Stimulated activated naive CD4-positive, alpha-beta T cell (primary cell): ENCODE measurements at places on chromosomes 12 and 14.

- no peak for DNase-seq
Observed at GRCh38 chr14:56703947-56704346, 106.3 kb downstream of the OTX2 start.

DNA sequence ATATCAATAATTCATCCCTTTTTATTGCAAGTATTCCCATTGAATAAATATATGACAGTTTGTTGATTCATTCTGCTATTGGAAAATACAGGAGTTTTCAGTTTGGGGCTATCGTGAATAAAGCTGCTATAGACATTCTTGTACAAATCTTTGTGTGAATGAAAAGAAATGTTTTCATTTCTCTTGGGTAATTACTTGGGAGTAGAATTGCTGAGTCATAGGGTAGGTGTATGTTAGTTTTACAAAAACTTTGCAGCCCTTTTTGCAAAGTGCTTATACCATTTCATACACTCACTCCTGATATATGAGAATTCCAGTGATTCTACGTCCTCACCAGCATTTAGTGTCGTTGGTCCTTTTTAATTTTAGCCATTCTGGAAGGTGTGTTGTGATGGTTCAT is 6.9 kb upstream of the PTCSC3 start:
- DNase-seq = no peak

- DNase-seq = no peak
Observed at GRCh38 chr12:4388032-4388431, 8.5 kb upstream of the FGF23 start.

DNA sequence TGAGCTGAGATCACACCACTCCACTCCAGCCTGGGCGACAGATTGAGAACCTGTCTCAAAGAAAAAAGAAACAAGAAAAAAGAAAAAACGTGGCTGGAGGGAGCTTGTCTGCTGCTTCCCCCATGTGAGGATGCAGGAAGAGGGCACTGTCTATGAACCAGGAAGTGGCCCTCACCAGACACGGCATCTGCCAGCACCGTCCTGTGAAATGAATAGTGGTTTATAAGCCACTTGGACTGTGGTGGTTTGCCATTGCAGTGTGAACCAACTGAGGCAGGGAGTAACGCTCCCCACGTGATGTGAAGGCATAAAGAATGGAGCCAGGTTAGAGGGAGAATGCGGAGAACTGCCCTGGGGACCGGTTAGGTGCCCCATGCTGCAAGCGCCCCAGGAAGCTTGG is 4.5 kb upstream of the BRF1 start:
- no peak for DNase-seq

DNA sequence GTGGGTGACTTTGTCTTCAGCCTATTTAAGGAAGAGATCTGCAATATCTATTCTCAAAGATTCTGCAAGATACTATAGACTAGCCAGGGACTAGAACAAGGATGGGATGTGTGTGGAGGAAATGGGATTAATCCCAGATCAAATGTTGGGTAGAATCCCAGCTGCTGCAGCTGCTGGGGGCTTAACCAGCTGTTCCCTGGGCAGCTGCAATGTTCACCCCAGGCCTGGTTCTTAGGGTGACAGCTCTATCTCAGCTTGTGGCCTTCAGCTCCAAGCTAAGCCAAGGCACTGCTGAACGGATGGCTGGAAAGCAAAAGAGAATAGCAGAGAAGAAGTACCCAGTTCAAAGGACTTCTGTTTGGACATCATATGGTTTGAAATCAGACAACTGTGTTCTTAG is 10.0 kb upstream of the RHEBL1 start:
- no peak for DNase-seq

GRCh38 chr12:19689801-19690472 is 250.6 kb downstream of the AEBP2 start:
- DNase-seq = no peak
